ENCODE measurements at places on chromosomes 7 and 10. TPM values are rescaled to one million over a fixed set of nuclear protein-coding genes. Genes with fewer than 3 reads are reported as not detected.

TAS2R4 gene
- 0.12 TPM for total RNA-seq

CRHR2 gene
- not detected for total RNA-seq

CYP3A7 gene
- not detected for total RNA-seq

COBL gene
- total RNA-seq, result 4.7 TPM

TAX1BP1 gene
- total RNA-seq, result 76.6 TPM

AGR3 gene
- total RNA-seq, result not detected

CDHR3 gene
- 4.6 TPM for total RNA-seq

CUL2 gene
- 26.4 TPM for total RNA-seq

CCDC172 gene
- not detected for total RNA-seq

CALML5 gene
- not detected for total RNA-seq

RNF133 gene
- not detected for total RNA-seq

MACC1 gene
- not detected for total RNA-seq

PTF1A gene
- not detected for total RNA-seq

CYP2E1 gene
- 0.22 TPM for total RNA-seq

MGMT gene
- total RNA-seq, result 6.1 TPM

SLC12A9 gene
- 15.7 TPM for total RNA-seq

MALSU1 gene
- 87.5 TPM for total RNA-seq

NPC1L1 gene
- total RNA-seq, result 0.06 TPM

PLCE1 gene
- 6.2 TPM for total RNA-seq

PRLHR gene
- total RNA-seq, result not detected

TDRD1 gene
- not detected for total RNA-seq

TAS2R38 gene
- total RNA-seq, result not detected

COL13A1 gene
- 0.33 TPM for total RNA-seq

ZNF365 gene
- total RNA-seq, result 0.92 TPM

LRRN3 gene
- not detected for total RNA-seq

NUTM2E gene
- total RNA-seq, result 0.59 TPM

CDC14C gene
- total RNA-seq, result not detected

ACTL6B gene
- not detected for total RNA-seq

LARP4B gene
- 33.1 TPM for total RNA-seq

TEX36 gene
- total RNA-seq, result not detected
